ENCODE measurements at places on chromosomes 7 and 10.

- DNase-seq, result peak; percentile 86
These were observed 27.1 kb upstream of the SAR1A start for GRCh38 chr10:70197235-70197945.

- DNase-seq, result no peak
These were observed 669.3 kb downstream of the AUTS2 start for GRCh38 chr7:70267381-70268120.

DNA sequence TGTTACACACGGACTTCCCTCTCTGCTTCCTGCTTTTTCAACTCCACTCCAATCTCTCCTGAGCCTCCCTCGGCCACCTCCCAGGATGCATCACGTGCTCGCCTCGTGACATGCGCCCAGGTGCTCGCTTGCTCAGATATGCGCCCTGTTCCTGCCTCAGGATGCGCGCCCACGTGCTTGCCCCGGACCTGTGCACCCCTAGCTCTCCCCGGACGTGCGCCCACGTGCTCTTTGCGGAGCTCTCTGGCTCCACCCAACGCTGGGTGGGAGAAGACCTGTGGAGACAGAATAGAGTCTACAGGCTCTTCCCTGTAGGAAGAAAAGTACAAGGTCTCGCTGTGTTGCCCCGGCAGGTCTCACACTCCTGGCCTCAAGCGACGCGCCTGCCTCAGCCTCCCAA is 23.1 kb downstream of the PARD3 start:
- DNase-seq, result no peak

DNA sequence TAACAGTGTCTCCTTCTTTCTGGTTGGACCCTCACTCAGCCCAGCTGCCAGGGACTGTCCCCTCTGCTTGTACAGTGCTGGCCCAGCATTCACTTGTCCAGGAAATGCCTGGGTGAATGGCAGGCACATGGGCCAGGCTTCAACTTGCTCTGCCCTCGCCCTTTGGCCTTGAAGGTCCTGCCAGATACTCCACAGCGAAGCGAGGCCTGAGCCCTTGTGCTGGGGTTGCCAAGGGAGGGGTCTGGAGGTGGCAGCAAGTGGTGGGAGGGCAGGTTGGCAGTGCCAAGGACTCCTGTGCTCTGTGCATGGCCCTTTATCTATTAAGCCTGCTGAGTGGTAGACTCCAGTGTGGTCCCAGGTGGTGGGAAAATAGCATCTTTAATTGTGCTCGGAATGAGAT is 75.7 kb downstream of the CDH23 start:
- no peak for DNase-seq

- DNase-seq, result no peak
These were observed 20.7 kb upstream of the ZRANB1 start for GRCh38 chr10:124921261-124921660.

All from pons (tissue), 1 donor.